Central memory CD8-positive, alpha-beta T cell (primary cell): ENCODE measurements at places on chromosomes 6 and 20.

DNA sequence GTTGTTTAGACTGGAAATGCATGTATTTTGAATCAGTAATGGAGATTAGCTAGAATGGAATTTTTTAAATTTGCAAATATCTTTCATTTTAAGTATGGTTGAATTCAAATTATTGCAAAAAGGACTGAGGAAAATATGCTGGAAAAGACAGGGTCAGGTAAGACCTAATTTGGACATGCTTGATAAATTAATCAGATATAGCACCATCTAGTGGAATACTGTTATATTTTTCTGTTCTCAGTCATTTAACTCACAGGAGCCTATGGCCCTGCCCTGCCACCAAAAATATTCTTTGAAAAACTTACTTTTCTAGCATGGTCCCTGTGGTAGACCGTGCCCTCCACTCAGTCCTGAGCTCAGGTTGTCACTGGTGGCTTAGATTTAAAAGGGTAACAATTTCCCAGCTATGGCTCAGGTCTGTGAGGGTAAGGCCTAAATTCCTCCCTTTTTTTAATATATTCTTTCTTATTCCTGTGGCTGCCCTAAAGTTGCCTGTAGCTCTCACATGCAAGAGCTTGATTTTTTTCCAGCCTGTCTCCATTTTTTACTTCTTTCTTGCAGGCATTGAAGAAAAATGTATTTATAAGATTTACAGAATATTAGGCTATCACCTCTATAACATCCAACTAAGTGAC is 25.3 kb upstream of the KIAA1586 start:
- DNase-seq, result no peak
- no peaks in the 10 kb centered on the region for H3K36me3 ChIP-seq
- H3K27me3 ChIP-seq, result peaks cover 18% of the 10 kb centered on the region
- no peaks in the 10 kb centered on the region for H3K4me1 ChIP-seq
- H3K27ac ChIP-seq, result no peak overlapping the region
- H3K4me3 ChIP-seq, result no peak overlapping the region

- H3K36me3 ChIP-seq, result peaks cover 34% of the 10 kb centered on the region
- H3K27me3 ChIP-seq, result no peaks in the 10 kb centered on the region
- no peak for DNase-seq
Measured at GRCh38 chr6:2784061-2784460, 18.9 kb downstream of the WRNIP1 start.

GRCh38 chr20:32809907-32810306 is 9.8 kb upstream of the MAPRE1 start:
- no peak overlapping the region for H3K4me3 ChIP-seq
- H3K27ac ChIP-seq, result no peak overlapping the region
- DNase-seq, result no peak
- H3K4me1 ChIP-seq, result no peaks in the 10 kb centered on the region
- no peaks in the 10 kb centered on the region for H3K27me3 ChIP-seq

GRCh38 chr6:158222066-158222465 is 53.9 kb downstream of the GTF2H5 start:
- H3K4me3 ChIP-seq, result no peak overlapping the region
- no peaks in the 10 kb centered on the region for H3K4me1 ChIP-seq
- no peak for DNase-seq
- peaks cover 1% of the 10 kb centered on the region for H3K36me3 ChIP-seq
- H3K27me3 ChIP-seq, result no peaks in the 10 kb centered on the region
- no peak overlapping the region for H3K27ac ChIP-seq

- H3K4me3 ChIP-seq, result no peak overlapping the region
- H3K4me1 ChIP-seq, result no peaks in the 10 kb centered on the region
- H3K36me3 ChIP-seq, result no peaks in the 10 kb centered on the region
- H3K27ac ChIP-seq, result no peak overlapping the region
Measured at GRCh38 chr20:5046656-5047339, 45.5 kb upstream of the SLC23A2 start.

GRCh38 chr6:33967265-33967767 is 163.5 kb upstream of the MLN start:
- H3K4me1 ChIP-seq, result peaks cover 5% of the 10 kb centered on the region
- peaks cover 58% of the 10 kb centered on the region for H3K27me3 ChIP-seq
- H3K36me3 ChIP-seq, result peaks cover 2% of the 10 kb centered on the region
- no peak overlapping the region for H3K4me3 ChIP-seq
- no peak for DNase-seq
- H3K27ac ChIP-seq, result no peak overlapping the region

DNA sequence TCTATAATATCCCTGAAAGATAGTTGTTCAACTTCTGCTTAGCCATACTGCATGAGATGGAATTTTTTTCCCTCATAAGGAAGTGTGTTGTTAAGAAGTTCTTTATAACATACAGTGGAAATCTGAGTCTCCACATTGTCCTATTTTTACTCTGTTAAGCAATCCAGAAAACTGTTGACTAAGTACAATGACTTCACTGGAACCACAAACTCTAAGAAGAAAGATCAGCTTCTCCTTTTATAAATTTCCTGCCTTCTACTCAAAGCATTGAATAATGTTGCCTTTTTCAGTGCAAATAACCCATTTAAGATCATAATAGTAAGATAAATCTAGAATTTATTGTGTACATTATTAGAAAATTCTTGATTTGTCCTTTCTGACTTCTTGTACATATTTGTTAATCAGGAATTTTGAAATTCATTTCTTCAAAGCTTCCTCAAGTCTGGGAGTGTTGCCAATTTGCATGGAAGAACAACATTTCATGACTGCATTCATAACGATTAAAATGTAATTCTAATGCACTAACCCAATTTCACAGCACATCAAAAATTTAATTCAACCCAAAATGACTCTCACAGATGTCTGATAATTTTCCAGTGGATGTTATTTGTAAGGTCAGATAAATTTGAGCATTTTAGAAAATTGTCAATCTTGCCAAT is 45.6 kb upstream of the ANKEF1 start:
- no peak for DNase-seq
- H3K4me1 ChIP-seq, result no peaks in the 10 kb centered on the region
- H3K27me3 ChIP-seq, result peaks cover 37% of the 10 kb centered on the region
- no peak overlapping the region for H3K4me3 ChIP-seq
- no peaks in the 10 kb centered on the region for H3K36me3 ChIP-seq

DNA sequence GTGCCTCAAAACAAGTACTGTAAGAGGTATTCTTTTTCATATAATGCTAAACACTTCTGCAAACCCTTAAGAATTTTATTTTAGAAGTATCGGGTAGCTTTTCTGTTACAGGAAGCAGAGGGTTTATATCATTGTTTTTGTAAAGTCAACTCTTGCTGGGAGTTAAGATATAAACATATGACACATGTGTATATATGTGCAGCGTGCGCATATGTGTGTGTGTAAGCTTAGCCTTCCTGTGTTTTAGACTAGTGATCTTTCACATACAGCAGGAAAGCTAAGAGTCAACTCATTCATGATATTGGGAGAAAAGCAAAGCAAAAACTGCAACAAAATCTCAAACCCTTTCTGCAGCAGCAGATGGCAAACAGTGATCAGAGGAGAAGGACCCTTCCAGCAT is 102.4 kb downstream of the ARID1B start:
- H3K36me3 ChIP-seq, result peaks cover 6% of the 10 kb centered on the region
- no peak for DNase-seq
- peaks cover 70% of the 10 kb centered on the region for H3K4me1 ChIP-seq
- H3K4me3 ChIP-seq, result no peak overlapping the region
- no peaks in the 10 kb centered on the region for H3K27me3 ChIP-seq
